ENCODE measurements at places on chromosomes 5 and 9.
A peak's percentile ranks its signal among the peaks of the same experiment; 100 is the strongest.

GRCh38 chr5:10310066-10310779, 2.5 kb upstream of the CMBL start:
- no peak for DNase-seq

DNA sequence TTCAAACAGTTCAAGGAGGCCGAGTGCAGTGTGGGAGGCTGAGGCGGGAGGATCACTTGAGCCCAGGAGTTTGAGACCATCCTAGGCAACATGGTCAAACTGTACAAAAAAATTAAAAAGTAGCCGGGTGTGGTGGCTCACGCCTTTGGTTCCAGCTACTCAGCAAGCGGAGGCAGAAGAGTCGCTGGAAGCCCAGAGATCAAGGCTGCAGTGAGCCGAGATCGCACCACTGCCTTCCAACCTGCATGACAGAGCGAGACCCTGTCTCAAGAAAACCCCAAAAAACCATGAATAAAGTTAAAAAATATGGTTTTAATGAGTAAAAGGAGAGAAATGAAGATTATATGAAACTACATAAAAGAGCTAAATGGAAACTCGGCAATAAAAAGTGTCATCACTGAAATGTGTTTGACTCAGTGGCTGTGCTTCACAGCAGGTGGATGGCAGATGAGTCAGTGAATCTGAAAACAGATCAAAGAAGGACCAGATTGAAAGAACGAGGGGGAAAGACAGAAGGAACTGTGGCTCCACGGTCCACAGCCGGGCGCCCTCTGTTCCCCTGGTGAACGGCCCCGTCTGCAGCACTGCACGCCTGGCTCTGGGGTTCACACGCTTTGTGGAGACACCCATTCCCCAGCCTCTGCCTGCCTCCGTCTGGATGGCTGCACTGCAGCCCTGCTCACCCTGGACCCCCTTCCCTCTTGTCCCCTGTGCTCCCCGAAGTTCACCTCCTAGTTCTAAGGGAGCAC, 25.1 kb downstream of the EXD3 start:
- no peak for DNase-seq

GRCh38 chr9:113578882-113579282, 115.4 kb downstream of the RGS3 start:
- peak; percentile 57 for DNase-seq

GRCh38 chr5:81230416-81230815, 2.7 kb upstream of the CKMT2 start:
- DNase-seq, result no peak

Data from stimulated activated CD4-positive, alpha-beta T cell treated with anti-CD3 and anti-CD28 coated beads, Interleukin-1b, Interleukin-23, amount 100 ng/mL, for 1 hour (primary cell).